NCI-H1092 (cell line): ENCODE measurements at places on chromosomes 12 and 14.

- no peak for DNase-seq
These were observed 67.9 kb downstream of the FAR2 start for GRCh38 chr12:29216797-29217575.

- DNase-seq: no peak
These were observed 18.0 kb downstream of the HECTD1 start for GRCh38 chr14:31189346-31190218.

GRCh38 chr12:122062832-122063693 is 15.5 kb upstream of the MLXIP start:
- no peak for DNase-seq

DNA sequence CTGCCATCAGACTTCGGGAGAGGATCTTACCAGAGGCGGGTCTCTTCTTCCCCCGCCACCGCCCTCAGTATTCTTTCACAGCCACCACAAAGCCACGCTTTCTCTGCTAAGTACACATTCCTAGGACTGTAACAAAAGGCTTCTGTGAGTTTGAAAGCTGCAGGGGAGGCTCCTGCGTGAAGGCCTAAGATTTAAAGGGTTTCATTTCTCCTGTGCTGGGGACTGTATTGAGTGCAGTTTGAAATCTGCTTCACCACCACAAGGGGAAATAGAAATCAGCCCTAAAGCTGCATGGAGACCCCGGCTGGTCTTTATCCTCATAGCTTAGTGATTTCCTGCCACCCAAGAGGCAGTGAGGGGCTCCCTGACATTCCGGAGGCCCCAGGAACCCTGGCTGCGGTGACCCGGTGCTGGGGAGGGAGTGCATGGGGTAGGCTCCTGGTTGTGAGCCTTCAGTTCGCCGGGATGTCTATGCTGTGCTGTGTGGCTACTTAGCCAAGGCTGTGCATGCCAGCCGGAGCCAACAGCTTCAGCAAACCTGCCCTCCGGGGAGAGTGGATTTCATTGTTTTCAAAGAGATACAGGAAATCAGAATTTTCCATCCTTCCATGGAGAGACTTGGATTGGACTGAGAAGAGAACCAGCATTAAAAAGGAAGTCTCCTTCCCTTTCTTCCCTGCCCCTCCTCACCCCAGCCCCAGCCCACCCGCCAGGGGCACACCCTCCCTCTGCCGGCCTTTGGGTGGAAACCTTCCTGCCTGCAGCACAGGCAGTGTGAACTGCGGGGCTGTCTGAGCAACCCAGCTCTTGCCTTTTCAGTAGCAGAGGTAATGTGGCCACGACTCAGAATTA is 163.3 kb downstream of the ETV6 start:
- peak; percentile 12 for DNase-seq

DNA sequence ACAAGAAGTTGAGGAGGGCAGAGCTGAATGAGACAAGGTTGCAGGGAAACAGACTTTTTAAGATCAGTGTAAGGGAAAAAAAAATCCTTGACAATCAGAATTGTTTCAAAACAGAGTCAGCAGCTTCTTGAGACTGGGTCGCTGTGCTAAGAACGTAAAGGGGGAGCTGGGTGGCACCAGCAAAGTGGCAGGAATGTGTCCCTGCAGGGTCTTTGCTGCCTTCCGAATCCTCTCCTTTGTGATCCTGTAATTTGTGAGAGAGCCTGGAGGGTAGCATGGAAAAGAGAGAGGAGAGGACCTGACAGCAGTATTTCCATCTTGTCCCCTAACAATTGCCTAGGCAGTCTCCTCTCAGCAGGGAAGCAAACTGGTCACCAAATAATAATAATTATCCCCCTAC is 472.8 kb downstream of the RGS6 start:
- no peak for DNase-seq

DNA sequence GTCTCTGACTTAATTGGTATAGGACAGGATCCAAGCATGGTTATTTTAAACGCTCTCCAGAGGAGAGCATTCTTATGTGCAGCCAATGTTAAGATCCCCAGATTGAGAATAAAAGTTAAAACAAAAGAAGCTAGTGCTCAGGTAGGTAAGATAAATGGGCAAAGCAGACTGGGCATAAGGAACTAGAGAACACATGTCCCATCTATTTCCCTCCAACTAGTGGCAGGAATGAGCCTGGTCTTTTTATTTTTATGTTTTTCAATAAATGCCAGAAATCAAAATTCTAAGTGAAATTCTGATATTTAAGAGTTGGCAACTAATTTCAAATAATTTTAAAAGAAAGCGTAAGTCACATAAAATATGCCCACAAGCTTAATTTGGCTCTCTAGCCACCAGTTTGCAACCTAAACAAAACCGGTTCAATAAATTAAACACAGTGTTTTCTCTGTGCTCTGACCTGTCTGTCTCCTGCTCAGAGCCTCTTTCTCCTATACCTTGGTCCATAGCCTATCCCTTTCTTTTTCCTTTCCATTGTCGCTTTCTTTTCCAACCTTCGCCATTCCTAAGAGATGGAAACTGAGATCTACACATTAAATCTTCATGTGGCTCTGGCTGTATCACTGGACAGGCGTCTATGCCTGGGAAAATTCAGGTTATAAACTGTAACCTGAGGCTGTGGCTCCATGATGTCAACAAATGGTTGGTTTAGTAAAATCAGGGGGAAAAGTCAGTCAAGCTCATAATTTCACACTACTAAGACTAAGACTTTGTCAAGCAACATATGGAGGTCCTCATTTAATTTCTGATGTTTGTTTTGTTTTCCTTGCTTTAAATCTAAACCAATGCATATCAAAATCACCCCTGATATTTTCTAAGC is 5.5 kb downstream of the SLC38A1 start:
- DNase-seq: no peak

DNA sequence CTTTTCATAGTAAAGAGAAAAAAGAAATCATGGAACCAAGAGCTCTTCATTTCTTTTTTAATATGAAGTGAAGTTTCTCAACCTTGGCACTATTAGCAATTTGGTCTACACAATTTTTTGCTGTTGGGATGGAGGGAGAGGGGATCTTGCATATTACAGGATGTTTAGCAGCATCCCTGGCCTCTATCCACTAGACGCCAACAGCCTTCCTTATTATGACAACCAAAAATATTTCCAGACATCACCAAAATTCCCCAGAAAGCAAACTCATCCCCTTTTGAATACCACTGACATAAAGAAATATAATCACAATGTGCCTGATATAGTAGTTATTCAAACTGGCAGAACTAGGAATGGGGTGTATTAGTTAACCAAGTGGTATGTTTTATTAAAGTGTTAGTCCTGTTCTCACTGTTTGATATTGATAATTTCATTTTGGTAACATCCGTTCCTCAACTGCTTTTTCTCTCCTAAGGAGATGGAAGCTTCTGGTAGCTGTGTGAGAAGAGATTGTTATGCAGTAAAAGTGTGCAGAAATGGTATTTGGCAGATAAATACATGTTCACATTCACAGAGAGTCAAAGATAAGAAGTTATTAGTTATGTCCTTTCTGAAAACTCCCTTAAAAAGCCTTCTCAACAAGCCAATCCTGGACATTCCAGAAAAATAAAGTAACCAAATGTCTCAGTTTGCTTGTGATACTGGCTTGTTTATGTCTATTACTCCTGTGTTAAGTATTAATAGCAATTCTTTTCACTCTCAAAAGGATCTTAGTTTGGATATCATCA is 699.9 kb downstream of the C12orf50 start:
- no peak for DNase-seq

GRCh38 chr14:59308673-59309072 is 120.2 kb downstream of the DAAM1 start:
- no peak for DNase-seq

DNA sequence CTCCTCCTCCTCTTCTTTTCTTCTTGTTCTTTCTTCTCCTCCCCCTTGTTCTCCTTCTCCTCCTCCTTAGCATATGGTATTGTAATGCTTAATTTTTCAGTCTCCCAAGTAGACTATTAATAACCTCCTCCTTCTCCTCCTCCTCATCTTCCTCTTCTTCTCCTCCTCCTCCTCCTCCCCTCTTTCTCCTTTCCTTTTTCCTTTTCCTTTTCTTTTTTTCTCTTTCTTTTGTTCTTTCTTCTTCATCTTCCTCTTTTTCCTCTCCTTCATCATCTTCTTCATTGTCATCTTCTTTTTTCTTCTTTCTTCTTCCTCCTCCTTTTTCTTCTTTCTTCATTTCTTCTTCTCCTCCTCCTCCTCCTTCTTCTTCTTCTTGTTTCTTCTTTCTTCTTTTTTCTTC is 251.6 kb upstream of the ARHGAP5 start:
- no peak for DNase-seq

DNA sequence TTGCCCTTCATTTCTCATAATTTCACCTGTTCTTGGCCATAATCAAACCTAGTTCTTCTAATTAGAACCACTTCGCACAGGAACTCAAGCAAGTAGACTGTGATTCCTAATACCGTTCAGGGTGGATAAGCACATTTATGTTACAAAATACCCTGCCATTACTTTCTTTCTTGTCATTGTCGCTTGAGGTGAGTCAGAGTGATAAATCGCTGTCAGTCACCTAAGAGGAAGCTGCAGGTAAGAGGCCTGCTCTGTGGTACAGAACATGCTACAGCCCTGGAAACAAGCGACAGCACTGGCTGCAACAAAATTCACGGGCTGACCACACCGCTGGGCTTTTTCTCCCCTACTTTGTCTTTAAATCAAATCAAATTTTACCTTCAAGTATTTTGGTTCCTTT is 218.2 kb downstream of the ANO6 start:
- DNase-seq: no peak

GRCh38 chr12:9707864-9708808 is 24.8 kb downstream of the CLECL1 start:
- DNase-seq: peak; percentile 6

DNA sequence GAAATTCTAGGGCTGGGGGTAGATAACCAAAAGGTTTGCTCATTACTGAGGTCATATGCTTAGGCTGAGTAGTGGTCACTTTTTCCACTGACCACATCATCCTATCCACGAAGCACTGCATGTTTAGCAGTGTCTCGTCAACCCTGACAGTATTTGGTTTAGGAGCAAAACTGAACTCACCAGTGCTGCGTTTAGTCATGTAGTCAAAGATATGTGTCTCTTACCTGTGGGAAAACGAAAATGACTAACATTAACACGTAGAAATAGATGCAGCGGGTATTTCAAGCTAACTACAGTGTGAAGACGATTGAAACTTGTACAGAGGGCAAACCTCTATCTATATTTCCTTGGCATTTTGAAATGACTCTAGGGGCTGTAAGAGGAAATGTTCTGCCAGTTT is 34.6 kb downstream of the MTHFD1 start:
- DNase-seq: no peak

DNA sequence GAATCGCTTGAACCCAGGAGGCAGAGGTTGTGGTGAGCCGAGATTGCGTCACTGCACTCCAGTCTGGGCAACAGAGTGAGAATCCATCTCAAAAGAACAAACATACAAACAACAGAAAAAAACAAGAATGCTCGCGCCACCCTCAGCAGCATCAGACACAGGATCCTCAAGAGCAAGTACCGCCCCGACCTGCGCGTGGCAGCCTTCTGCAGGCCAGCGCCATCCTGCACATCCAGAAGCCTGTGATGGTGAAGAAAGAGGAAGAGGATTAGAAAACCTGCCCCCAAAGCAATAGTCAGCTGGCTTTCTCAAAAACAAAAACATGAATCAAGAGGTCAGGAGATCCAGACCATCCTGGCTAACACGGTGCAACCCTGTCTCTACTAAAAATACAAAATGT is 30.0 kb upstream of the EID3 start:
- DNase-seq: no peak

DNA sequence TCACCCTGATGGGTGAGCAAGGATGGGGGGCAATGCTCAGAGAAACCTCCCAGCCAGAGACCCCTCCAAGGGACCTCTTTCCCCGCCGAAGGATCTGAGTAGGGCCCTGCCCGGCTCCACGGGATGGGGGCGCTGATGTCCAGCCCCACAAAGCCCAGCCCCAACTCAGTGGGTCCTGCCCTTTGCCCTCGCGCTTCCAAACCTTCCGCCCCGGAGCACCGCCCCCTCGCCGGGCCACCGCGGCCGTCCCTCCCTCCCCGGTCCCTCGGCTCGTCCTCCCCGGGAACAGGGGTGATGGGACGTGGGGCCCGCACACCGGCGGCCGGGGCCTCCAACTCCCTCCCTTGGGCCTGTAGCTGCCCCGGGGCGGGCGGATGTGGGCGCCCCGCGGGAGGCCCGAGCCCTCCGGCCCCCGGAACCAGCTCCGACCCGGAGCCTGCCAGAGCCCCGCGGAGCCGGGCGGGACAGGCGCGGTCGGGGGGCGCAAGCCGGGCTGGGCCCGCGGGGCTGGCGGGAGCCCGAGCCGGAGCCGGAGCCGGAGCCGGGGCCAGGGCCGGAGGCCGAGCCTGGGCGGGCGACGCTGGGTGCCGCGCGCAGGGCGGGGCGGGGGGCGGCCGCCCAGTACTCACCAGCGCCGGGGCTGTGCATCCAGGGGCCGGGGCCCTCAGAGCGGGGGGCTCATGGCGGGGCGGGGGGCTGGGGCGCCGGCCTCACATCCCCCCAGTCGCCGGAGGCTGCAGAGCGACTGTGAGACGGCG is 386 bp downstream of the HDAC7 start:
- no peak for DNase-seq
